ENCODE measurements at places on chromosomes 16 and 17.

DNA sequence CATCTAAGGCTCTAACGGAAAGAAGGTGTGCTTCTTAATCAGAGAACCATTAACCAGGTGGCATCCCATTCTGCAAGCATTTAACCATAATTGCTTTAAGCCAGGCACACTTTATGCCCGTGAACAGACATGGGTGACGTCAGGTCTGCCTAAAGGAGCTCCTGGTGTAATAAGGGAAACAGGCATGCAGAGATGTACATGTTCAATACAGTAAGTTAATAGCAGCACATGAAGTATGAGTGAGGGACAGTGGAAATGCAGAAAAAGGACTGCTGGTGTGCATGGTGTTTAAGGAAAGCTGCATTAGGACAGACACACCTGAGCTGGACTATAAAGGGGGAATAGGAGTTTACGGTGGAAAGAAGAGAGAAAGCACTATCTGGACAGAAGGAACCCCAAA, 18.6 kb downstream of the DYNLRB2 start:
- DNase-seq = no peak

GRCh38 chr16:74304164-74304834, 7.7 kb downstream of the PSMD7 start:
- DNase-seq = no peak

- DNase-seq = no peak
These were observed 737 bp downstream of the DHRS13 start for GRCh38 chr17:28901866-28902818.

DNA sequence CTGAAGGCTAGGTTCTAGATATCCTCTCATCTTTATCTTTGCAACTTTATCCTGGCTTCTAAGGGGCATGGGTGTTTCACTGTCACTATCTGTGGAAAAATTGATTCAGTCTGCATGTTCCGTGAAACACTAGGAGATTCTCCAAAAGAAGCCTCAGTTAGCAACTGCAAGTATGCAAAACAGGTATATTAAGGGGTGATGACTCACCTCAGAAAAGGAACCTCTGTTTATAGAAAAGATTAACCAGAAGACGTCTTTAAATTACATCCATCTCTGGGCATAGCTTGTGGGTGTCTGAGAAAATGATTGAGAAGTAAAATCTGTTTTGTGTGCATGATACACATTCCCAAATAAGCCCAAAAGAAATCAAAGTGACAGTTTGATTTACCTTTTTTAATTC, 353.8 kb upstream of the HSBP1 start:
- no peak for DNase-seq

DNA sequence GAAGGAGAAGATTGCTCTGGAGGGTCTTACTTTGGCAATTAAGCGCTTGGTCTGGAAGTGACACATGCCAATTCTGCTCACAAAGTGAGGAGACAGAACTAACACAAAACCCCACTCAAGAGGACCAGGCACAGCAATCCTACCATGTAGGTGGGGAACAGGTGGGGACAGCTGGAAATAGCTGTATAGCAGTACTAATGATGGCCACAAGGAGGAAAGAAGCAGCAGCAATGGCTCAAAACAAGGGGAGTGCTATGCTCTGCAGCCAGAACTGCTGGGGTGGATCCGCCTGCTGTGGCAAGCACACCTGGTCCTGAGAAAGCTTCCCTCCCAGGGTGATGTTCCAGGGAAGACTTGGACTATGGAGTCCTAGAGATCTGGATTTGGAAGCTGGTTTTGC, 17.0 kb upstream of the TMEM132E start:
- DNase-seq = no peak

DNA sequence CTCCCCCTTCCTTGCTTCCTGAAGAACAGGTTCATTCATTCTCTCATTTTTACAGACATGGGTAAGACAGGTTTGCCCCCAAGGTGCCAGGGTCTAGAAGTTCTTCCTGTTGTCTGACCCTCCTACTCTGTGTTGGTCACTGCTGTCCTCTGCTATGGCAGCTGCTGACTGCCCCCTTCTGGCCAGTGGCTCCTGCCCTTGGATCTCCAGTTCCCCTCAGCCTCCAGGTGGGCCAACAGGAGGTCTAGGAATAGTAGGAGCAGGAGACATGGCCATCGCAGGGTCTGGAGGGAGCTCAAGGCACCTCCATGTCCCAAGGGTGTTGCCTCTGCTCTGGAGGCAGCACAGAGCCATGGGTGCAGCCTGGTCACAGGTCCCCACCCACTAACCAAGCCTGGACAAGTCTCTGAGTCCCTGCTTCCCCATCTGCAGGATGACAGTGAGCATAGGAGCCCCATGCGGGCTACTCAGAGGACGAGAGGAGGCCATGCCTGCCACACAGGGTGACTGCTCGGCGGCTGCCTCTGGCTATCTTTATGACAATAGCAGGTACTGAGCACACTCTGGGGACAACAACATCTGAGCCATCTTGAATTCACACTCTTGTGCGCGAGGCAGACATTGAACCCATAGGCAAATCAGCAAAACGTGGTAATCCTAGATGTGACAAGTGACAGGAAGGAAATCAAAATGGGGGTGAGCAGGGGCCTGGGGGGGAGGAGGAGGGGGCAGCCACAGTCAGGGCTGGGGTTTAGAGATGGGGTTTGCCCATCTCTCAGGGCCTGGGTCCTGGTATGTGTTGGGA, 27.0 kb upstream of the NXPH3 start:
- no peak for DNase-seq

GRCh38 chr16:11907160-11907970, 8.4 kb downstream of the GSPT1 start:
- DNase-seq = no peak

DNA sequence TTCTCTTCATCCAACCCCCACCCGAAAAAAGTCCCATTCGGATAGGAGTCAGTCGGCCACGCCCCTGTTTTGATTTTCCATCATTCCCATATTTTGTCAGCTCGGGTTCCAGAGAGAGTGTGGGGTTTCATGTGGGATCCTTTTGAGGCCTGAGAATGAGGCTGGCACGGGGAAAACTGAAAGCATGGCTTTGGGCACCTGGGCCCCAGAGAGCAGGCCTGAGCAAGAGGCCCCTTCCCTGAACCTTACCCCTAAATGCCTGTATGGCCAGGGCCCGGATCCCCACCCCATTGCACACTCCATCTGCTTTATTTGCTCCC, 4.6 kb upstream of the HOXB4 start:
- no peak for DNase-seq

DNA sequence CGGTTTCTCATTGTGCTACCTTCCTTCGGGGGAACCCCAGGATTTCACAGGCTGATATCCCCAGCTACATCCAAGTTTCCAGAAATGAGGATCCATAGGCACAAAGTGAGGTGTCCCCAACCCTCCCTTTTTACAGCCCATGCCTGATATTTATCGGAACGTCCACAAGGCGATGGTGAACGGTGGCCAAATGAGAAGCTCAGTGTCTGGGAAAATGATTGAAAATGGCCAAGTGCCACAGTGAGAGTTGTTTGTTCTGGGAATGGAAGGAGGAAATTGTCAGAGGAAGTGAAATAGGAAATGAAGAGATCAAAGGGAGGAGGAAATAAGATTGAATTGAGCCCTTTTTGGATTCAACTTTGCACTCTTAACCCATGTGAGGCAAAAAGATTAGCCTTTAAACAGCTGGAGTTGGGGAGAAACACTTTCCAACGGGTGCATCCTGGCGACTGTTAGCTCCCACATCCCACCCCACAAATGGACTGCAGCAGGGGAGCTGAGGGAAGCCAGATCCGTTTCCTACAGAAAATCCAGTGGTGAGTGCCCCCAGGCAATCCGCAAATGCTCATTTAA, 294.4 kb upstream of the IRX5 start:
- no peak for DNase-seq

DNA sequence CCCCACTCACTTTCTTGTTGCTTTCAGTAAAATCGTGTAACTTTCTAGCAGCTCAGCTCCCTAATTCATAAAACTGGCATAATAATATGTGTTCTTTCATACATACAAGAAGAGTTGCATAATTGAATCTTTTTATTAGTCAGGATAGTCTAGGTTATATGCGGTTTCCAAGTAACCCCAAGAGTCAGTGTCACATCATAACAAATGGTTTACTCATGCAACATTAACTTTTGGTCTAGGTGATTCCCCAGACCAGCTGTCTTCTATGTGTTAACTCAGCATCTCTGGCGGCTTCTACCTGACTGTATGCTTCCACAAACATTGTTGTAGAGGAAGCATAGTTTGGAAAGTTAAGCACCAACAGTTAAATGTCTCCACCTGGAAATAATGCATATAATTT, 1000.4 kb downstream of the CDH11 start:
- DNase-seq = no peak

DNA sequence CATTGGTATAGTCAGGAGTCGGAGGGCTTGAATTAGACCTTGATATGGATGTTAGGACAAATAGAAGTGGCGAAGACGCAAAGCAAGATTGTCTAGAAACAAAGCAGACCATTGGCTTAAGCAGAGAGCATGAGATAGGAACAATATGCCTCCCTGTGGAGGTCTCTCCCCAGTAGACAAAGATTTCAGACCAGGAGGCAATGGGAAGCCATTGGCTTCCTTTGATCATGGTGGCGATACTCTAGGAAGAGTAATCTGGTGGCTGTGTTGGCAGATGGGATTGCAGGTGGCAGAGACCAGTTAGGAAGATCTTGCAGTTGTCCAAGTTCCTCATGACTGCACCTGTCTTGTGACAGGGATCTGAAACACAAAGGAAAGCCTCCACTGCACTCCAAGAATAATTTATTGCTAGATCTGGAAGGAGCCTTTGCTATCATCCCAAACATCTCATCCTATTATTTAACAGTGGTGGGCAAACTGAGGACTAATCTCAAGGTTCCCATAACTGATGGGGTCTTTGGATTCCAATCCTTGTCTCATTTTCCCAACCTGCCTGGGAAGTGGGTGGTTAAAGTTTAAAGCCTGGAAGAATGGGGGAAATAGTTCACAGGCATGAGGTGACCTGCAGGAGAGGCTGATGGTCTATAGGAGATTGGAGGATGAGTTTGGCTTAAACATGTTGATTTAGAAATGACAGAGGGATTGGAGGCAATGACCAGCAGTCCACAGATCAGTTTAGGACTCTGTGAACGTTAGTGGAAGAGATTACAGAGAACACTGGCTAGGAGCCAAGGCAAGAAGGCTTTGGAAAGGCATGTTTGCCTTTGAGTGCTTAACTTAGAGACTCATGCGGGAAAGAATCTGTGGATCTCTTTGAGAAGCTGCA, 37.0 kb downstream of the HLF start:
- no peak for DNase-seq

DNA sequence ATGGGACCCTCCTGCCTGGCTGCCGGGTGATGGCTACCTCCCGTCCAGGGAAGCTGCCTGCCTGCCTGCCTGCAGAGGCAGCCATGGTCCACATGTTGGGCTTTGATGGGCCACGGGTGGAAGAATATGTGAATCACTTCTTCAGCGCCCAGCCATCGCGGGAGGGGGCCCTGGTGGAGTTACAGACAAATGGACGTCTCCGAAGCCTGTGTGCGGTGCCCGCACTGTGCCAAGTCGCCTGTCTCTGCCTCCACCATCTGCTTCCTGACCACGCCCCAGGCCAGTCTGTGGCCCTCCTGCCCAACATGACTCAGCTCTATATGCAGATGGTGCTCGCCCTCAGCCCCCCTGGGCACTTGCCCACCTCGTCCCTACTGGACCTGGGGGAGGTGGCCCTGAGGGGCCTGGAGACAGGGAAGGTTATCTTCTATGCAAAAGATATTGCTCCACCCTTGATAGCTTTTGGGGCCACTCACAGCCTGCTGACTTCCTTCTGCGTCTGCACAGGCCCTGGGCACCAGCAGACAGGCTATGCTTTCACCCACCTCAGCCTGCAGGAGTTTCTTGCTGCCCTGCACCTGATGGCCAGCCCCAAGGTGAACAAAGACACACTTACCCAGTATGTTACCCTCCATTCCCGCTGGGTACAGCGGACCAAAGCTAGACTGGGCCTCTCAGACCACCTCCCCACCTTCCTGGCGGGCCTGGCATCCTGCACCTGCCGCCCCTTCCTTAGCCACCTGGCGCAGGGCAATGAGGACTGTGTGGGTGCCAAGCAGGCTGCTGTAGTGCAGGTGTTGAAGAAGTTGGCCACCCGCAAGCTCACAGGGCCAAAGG, 36.8 kb downstream of the NLRC5 start:
- DNase-seq = no peak

- DNase-seq = no peak
These were observed 1194.3 kb upstream of the CDH8 start for GRCh38 chr16:63230421-63231040.

- DNase-seq = no peak
These were observed 133.4 kb downstream of the OR1D5 start for GRCh38 chr17:2929881-2930533.

DNA sequence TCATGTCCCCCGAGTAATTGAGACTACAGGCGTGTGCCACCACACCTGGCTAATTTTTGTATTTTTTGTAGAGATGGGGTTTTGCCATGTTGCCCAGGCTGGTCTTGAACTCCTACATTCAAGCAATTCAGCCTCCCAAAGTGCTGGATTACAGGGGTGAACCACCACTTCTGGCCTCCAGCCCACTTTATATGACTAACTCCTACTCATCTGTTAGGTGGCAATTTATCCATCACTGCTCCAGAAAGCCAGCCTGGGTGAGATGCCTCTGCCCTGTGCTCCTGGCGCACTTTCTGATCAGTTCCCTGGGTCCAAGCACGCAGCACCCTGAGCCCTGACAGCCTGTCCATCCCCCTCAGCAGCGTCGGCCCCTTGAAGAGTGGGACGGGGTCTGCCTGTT, 29.4 kb downstream of the ADAM11 start:
- DNase-seq = no peak

DNA sequence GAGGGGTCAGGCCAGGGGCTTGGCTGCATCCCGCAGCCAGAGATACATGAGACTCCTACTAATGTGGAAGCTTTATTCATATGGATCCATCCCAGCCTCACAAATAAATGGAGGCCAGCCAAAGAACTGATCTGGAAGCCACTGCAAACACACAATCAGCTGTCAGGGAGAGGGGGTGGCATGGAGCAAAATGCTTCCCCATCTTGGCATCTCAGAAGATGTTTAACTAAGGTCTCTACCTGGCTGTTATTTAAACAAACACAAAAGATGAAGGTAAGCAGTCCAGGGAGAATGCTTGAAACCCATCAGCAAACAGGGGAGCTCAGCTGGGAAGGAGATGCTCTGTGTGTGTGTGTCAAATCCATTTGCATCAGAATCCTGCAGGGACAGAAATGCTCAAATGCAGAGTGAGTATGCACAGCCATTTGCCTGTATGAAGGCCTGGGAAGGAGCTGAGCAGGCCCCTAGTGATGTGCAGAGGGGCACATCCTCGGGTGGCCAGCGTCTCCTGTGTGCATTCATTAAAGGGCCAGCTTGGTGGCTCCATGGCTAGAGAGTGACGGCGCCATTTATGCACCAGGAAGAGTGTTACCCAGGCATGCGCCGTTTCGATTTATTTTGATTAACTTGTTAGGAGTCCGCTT, 34.2 kb upstream of the IRX3 start:
- no peak for DNase-seq

DNA sequence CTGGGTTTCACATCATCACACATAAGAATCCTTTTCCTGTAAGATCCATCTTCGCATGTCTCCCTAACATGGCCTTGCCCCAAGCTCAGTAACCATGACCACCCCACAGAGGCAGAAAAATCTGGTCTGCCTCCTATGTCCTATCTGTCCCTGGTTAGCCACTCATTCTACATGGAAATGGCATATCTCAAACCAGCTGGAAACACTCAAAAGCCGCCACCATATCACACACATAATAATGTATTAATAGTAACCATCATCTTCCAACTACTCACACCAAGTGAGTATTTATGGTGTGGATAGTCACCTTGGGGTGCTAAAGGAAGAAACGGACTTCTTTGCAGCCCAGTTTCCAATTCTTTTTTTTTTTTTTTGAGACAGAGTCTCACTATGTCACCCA, 11.4 kb downstream of the FAM117A start:
- no peak for DNase-seq
